Activated naive CD4-positive, alpha-beta T cell treated with anti-CD3 and anti-CD28 coated beads, Interleukin-2, amount 10 ng/mL, durations not matched to agents 7 days and 5 days (primary cell): ENCODE measurements at places on chromosomes 3 and 15.

DNA sequence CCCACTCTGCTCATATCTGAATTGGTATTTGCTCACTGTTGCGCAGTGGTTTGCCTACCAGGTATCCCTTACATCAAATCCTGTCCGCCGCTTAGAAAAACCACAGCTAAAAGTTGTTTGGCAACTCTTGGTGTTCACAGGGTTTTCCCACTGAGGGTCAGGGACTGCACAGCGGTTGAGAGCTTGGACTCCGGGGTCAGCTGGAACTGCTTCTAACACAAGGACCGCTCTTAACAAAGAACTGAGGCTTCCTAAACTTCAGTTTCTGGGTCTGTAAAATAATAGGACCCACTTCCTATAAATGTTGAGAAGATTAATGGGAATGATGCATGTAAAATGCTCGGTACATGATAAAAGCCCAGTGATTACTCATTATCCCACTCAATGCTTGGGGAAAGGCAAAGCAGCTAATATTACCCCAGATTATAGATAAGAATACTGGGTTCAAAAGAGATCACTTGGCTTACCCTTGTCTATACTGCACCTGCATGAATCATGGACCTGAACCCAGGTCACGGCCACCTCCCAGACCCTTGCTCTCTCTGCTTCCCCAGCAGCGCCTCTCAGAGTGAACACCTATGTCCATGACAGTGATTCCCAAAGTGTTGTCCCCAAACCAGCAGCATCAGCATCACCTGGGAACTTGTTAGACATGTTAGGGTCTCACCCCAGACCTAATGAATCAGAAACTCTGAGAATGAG lies 36.1 kb downstream of the LIPC start:
- DNase-seq = no peak

- no peak for DNase-seq
Measured at GRCh38 chr3:8882171-8882593, 81.1 kb downstream of the RAD18 start.

DNA sequence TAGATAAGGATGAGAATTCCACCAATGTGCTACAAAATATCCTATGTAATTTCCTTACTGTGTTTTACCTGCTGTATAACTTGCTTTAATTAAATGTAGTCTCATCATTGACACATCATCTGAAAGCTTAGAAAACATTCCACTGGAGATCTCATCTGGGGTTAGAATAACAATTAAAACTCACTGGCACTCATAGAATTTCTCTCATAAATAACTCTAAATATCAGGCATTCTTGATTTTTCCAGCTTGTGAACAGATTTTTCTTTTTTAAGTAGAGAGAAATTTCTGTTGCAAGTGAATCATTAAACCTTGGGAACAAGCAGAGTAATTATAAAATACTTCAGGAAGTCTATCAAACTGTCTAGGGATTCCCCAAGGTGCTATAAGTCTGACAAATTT lies 843.8 kb downstream of the NAALADL2 start:
- no peak for DNase-seq

GRCh38 chr3:70386043-70386442 lies 73.6 kb upstream of the MDFIC2 start:
- no peak for DNase-seq

- DNase-seq = no peak
Measured at GRCh38 chr15:77846360-77846759, 213.6 kb upstream of the LINGO1 start.

DNA sequence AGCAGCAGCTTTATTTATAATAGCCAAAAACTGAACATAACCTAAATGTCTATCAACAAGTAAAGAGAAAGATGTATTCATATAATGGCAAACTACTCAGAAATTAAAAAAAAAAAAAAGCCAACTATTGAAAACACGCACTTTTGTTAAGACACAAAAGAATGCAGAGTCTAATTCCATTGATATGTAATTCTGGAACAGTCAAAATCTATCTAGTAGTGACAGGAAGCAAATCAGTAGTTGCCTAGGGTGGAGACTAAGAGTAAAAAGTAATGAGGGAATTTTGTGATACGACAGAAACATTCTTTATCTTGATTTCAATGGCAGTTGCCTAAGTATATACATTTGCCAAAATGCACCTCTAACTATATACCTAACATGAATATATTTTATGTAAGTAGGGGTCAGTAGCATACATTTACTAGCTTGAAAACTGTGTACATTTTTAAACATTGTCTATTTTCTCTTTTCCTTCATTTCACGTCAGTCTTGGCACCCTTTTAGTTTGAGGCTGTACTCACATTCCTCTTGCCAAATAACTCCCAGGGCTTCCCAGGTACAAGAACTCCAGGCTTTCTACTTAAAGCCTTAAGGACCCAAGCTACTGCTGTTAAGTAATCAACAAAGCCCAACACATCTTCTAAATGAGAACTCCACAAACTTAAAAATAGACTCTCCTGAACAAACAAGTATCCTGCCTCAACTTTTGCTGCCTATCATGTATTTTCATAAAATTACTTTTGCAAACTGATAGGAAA lies 54.7 kb downstream of the ADAM10 start:
- DNase-seq = no peak

DNA sequence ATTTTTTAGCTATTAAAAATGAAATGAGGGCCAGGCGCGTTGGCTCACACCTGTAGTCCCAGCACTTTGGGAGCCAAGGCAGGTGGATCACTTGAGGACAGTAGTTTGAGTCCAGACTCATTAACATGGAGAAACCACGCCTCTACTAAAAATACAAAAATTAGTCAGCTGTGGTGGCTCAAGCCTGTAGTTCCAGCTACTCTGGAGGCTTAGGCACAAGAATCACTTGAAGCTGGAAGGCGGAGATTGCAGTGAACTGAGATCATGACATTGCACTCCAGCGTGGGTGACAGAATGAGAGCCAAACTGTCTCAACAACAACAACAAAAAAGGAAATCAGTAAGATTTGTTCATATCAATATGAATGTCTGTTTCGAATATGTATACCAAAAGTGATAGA lies 517.1 kb downstream of the ROBO1 start:
- DNase-seq = no peak

DNA sequence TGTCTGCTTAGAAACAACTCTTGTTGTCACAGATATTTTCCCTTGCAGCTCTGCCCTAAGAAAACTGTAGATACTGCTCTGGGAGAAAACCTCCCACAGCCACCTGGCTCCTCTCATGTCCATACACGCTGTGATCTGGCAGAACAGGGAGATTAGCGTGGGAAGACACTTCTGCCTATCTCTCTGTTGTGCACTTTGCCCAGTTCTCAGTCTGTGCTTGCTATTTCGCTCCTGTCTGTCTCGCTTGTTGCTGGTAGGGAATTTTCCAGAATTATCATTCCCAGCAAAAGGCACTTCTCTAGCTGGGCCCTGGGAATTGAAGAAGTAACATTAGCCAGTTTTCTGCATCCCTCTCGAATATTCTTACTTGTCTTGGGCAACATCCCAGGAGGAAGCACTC lies 8.1 kb upstream of the GATM start:
- DNase-seq = no peak

- no peak for DNase-seq
Measured at GRCh38 chr3:107428051-107428858, 51.0 kb downstream of the CCDC54 start.

DNA sequence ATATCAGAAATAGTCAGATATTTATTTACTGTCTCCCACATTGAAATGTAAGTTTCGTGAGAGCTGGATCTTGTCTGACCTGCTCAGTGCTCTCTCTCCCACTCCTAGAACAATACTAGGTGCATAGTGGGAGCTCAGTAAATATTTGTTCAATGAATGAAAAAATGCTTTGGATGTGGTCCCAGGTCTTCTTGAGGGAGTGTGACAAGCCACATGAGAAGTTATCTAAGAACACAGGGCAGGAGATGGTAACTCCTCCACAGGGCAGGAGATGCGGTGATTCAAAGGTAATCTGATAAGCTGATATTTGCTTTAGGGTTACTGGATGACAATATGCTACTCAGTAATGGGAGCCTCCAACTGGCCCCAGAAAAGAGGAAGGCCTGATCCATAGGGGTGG lies 25.8 kb upstream of the PLA2G4E start:
- DNase-seq = no peak

DNA sequence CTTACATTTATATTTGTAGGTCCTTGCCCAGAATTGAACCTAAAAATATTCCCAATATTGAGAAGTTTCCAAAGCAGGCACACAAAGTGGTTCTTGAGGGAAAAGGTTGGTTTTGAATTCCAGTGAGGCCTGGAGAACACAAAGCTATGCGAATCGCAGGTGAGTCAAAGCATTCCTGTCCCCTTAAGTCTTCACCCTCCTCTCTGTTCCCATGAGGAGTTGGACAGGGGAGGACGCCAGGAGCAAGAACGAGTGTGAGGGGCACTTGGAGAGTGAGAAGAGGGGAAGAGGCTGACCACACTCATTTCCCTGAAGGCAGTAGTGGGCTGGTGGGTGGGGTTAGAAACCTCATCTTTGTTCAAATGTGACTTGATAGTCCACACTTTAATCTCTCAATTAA lies 185.8 kb upstream of the EOMES start:
- DNase-seq = no peak

DNA sequence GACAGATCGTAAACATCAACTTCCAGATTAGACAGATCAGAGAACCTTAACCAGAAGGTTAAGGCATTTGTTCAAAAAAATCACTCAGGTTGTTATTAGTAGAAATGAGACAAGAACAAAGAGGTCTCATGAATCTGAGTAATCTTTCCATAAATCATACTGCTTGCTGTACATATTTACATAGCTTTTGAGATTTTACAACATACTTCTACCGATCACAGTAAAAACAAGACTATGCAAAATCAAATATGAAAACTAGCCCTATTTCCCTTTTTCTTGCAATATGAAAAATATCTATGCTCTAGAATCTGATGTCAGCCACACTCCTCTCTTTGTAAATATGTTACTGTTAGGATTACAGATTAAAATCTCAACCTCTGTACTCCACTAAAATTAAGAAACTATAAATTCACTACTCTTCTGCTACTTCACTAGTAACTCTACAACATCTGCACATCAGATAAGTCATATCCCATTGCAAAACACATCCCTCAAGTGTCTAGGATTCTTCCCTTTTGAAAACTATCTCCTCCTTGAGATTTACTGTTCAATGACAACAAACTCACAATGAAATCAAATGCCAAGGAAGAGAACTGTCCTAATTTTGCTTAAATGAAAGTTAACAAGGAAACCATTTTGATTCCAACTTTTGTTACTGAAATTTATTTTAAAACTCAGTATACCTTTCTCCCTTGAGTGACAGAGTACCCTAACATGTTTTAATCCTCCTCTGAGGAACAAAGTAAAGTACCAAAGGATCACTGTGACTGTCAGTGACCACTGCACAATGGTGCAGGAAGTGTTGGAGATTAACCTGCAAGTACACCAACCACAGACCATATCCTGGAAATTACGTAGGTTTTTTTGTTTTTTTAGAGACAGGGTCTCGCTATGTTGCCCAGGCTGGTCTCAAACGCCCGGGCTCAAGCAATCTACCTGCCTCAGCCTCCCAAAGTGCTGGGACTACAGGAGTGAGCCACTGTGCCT lies 12.8 kb downstream of the DCUN1D1 start:
- DNase-seq = peak; percentile 32

GRCh38 chr3:32410367-32411246 lies 19.0 kb downstream of the CMTM7 start:
- DNase-seq = no peak

GRCh38 chr15:74376825-74377581 lies 9.6 kb upstream of the CYP11A1 start:
- no peak for DNase-seq

- DNase-seq = no peak
Measured at GRCh38 chr15:65086680-65087111, 10.2 kb downstream of the KBTBD13 start.
